CD4-positive, alpha-beta T cell treated with Interleukin-21 for 1 hour (primary cell): ENCODE measurements at places on chromosomes 6 and 20.

DNA sequence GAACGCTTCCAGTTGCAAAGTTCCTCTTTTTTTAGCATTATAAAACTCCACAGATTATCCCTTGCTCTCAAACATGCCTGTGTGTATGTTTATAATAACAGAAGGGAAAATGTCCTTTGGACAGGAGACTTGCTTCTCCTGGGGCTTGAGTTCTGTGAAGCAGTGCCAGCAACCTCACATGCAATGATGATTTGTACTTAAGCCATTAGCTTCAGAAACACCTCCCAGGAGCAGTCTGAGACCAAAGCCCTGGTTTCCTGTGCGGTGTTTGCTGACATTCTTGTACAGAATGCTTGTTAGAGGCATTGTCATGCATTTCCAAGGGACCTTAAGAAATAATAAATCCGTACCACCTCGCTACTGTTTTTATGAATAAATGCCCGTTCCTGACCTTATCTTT, 752.8 kb downstream of the CBLN4 start:
- no peak for DNase-seq

DNA sequence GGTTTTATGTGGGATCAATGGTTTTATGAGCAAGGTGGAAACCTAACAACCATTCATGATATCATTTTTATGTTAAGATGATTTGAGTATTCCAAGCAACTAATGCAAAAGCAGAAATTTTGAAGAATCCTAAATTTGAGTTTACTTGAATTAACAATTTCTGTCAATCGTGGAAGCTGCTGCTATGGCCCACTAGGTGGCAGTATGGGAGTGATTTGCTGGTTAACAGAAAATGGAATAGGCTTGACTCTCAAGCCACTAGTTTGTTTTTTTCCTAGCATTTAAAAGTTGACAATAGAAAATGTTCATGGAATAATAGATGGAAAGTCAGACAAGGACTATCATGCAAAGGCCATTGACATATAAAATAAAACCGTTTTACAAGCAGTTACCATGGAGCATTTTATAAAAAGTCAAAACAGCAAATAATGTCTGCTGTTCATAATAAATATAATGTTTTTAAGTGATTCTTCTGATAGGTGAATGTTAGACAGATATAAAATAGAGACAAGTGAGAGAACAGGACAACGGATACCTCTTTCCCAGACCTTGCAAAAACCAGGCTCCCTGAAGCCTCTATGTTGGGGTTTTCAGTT, 43.0 kb upstream of the TMEM200A start:
- peak; percentile 72 for DNase-seq

GRCh38 chr6:155310596-155310995, 3.7 kb downstream of the TFB1M start:
- no peak for DNase-seq

GRCh38 chr6:161630674-161631073, 356.8 kb upstream of the AGPAT4 start:
- no peak for DNase-seq

GRCh38 chr20:56554869-56555268, 21.8 kb downstream of the FAM209B start:
- DNase-seq = no peak

GRCh38 chr6:28489366-28490204, 26.0 kb downstream of the GPX6 start:
- DNase-seq = peak; percentile 39

DNA sequence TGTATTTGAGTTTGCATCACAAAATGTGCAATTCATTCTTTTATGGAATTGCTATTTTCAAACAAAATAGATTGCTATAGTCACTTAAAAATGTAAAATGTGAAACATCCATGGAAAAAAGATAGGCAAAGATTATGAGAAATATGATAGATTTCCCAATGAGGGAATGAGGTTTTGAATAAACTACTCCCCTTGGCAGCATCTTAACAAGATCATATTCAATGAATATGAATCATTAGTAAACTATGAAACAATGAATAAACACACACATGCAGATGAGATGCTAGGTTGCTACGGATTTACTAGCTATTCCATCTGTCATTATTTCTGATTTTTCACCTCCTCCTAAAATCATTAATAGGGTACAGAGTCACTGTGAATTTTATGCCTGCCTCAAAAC, 401.8 kb downstream of the PHF3 start:
- DNase-seq = no peak
